ENCODE measurements at places on chromosomes 7 and 10. TPM values are rescaled to one million over a fixed set of nuclear protein-coding genes. Genes with fewer than 3 reads are reported as not detected.

SLC29A3 gene
- total RNA-seq = 15.8 TPM

SHOC2 gene
- total RNA-seq = 17.5 TPM

PRSS2 gene
- not detected for total RNA-seq

SPDYE2 gene
- not detected for total RNA-seq

CYP2C9 gene
- 0.14 TPM for total RNA-seq

All from A549 treated with CORT108297 at 1 μM for 4 hours (cell line).